ENCODE measurements at places on chromosomes 2 and 18.

- DNase-seq = no peak
These were observed 165.7 kb downstream of the TWIST2 start for GRCh38 chr2:239013678-239013976.

GRCh38 chr18:28159055-28159454 is 17.9 kb downstream of the CDH2 start:
- no peak for DNase-seq

DNA sequence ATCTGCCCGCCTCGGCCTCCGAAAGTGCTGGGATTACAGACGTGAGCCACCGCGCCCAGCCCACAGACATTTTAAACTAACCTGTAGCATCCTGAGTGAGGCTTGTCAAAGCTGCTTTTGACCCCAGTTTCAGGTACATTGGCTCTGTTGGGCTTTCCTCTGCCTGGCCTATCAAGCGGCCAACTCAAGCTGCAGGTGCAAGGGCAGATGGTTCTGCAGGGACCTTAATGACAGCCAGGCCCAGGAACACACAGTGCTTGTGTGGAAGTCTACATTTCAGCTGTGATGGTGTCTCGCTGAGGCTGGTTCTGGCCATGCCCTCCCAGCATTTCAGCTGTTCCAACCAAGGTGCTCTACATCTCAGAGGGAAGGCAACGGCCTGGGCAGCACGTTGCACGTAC is 18.4 kb downstream of the INPP4A start:
- no peak for DNase-seq

GRCh38 chr2:105780606-105781005 is 35.9 kb downstream of the NCK2 start:
- DNase-seq = no peak

DNA sequence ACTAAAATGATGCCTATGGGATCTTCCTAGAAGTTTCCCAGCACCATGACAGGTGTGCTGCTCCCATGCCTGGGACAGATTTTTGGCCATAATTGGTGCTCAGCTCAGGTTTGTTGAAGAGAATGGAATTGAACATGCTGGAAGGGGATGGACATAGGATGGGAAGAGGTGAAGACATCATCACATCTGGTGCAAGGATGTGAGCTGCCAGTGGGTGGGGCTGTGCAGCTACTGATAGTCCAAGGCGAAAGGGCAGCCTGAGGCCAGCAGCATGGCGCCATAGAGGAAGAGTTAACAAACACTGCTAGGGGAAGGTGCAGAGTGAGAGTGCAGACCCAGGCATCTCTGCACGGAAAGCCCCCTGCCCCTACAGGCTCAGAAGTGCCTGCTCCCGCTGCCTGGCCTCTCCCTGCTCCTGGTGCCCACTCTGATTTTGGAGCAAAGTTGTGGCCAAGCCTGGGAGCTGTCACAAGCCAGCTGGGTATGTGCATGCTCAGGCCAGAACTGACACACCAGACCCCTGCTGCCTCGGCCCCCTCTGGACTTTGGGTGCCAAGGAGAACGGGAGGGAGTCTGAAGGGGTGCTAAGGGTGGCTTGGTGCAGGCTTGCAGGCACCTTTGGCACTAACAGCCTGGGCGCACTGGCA is 178.6 kb downstream of the ZBTB7C start:
- DNase-seq = peak; percentile 50

DNA sequence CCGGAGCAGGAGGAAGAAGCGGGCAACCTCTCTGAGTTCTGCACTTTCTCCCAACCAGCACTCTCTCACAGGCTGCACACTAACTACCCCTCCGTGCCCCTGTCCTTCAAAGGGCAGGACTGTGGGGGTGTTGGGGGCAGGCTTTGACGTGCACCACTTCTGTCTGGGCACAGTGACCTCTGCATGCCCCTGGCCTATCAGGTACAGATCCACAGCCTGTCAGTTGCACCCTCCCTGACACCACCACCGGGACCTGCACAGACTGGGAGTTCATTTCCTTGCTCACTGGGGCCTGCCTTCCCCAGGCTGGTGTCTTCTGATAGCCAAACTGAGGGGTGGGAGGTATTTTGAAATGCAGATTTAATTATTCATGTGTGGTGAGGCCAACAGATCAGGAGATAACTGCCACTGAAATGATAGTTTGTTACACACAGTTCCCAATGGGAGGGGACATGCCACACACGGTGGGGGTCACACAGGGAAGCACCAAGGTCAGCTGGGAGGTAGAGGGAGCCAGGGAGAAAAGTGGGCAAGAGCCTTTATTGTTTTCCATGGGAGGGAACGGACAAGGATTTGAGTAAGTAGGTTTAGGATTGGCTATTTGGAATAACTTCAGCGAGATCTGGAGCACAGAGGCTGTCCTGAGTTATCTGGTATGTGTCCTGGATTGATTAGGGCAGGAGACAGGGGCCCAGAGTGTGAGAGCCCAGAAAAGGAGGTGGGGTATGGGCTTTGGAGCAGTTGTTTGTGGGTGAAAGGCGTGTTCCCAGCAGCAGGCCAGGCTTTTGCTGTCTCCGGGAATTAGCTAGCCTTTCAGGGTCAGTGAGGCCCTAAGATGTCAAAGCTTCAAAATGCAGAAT is 251.6 kb downstream of the AFF3 start:
- no peak for DNase-seq

- no peak for DNase-seq
These were observed 46.3 kb downstream of the QPCT start for GRCh38 chr2:37390777-37391176.

GRCh38 chr2:166360426-166360825 is 15.3 kb downstream of the SCN9A start:
- DNase-seq = no peak

GRCh38 chr2:120764492-120764891 is 28.8 kb downstream of the GLI2 start:
- no peak for DNase-seq

- DNase-seq = no peak
These were observed 420.6 kb downstream of the ZEB2 start for GRCh38 chr2:144099340-144099739.

GRCh38 chr18:60145776-60146175 is 226.8 kb downstream of the MC4R start:
- no peak for DNase-seq

DNA sequence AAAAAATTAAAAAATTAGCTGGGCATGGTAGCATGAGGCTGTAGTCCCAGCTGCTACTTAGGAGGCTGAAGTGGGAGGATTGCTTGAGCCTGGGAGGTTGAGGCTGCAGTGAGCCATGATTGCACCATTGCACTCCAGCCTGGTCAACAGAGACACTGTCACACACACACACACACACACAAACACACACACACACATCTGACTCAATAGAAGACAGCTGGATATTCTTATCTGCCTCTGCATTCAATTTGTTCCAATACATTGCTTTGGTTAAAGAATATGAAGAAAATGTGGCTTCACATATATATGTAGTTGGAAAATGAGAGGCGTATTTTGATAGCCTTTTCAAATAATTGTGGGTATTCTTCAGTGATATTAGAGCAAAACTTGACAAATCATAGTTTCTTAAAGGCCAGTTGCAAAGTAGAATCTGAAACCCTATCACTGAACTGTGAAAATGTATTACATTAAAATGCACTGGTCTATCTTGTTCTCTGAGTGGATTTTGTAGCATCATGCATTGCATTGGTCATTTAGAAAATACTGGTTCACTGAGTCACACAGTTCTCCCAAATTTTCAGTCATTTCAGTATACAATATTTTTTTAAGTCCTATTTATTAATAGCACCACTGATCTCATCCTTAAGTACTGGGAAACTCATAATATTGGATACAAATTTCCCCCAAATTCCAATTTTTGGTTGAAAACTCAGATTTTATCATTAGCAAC is 140.9 kb downstream of the MCFD2 start:
- no peak for DNase-seq

DNA sequence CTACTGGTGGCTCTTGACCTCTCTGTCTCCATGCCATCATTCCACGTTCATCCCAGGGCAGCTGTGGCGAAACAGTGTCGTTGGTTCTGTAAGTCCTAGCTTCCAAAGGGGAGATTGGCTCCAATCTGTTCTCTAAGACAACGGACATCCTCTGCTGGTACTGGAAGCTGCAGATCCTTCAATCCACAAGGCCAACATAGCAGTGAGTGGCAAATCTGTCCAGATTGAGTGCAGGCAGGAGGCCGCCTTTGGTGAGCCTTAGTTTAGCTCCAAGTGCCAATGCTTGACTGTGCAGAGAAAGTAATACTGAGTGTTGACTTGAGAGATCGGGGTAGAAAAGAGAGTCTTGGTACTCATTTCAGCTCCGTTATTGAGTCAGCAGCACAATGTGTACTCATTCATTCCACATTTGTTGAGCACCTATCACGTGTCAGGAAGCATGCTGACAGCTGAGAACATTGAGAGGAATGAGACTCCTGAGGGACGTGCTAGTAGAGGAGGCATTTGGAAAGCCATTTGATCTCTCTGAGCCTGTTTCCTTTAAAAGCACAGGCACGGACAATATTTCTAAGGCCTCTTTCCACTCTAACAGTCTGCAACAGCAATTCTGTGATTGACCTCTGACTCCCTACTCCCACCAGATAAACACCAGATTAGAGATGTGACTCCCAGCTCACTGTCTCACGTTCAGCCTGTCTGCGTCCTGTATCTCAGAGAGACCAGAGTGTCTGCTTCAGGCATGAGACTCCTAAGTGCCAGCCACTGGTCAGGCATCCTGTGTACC is 306.0 kb downstream of the CLIP4 start:
- DNase-seq = no peak

- no peak for DNase-seq
These were observed 19.3 kb upstream of the ACKR3 start for GRCh38 chr2:236550290-236550689.

All from iPS DF 19.7 (cell line).